ENCODE measurements at places on chromosomes 13 and 19.

GRCh38 chr13:84400706-84401105 is 518.4 kb upstream of the SLITRK1 start:
- no peak for DNase-seq

GRCh38 chr13:78054157-78054556 is 135.5 kb upstream of the EDNRB start:
- no peak for DNase-seq

- DNase-seq = no peak
Observed at GRCh38 chr13:30337061-30337610, 29.8 kb upstream of the KATNAL1 start.

GRCh38 chr19:925087-925525 is 729 bp upstream of the ARID3A start:
- no peak for DNase-seq

- no peak for DNase-seq
Observed at GRCh38 chr19:19653597-19654147, 9.8 kb downstream of the ATP13A1 start.

DNA sequence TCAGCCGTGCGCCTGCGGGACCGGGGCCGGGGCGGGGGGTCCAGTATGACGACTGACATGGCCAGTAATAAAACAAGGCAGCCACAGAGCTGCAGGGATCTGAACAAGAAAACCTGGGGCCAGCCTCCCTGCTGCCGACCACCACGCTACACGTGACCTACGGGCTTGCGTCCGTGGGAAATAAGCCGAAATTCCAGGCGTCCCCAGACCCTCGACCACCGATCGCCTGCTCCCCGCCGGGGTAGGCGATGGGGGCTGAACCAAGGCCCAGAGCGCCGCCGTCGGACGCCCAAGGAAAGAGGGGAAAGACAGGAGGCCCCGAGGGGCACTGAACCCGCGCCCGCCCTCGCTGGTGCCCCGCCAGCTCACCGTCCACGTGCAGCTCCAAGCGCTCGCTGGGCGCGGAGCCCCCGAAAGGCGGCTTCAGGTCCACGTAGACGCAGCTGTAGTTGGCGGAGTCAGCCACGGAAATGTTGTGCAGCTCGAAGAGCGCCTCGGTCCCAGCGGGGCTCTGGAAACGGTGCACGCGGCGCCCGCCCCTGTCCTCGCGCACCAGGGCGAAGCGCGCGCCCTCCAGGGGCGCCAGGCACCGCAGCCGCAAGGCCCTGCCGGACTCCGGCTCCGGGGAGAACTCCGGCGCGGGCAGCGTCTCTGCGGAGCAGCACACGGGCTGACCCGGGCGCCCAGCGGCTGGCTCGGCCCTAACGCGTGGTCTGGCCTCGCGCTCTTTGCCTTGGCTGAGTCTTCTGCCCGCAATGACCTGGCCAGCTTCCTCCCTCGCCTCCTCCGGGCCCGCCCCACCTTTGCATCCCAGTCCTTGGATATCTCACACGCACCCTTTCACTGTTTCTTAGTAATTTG is 3.1 kb downstream of the A1BG start:
- DNase-seq = no peak

GRCh38 chr13:75312884-75313520 is 169.0 kb downstream of the TBC1D4 start:
- DNase-seq = no peak

GRCh38 chr13:40484974-40485373 is 181.5 kb downstream of the FOXO1 start:
- no peak for DNase-seq

Data from NCI-H446 (cell line).